Activated T-cell treated with anti-CD3 and anti-CD28 coated beads for 1 hour (primary cell): ENCODE measurements at places on chromosomes 12 and 14.

DNA sequence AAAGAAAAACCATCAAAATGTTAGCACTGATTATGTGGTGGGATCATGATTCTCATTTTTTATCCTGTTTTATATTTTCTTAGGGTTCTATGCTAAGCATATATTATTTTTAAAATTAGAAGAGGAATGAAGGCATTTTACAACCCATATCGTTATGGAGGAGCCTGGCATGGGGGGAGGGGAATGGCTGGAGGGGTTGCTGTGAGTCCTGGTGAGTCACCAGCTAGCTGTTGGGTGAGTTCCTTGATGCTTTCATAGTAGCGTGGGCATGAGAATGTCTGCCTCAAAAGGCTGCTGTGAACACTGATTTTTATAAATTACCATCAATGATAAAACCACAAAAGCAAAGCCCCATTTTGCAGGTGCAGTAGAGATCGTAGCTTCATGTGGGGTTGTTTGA, 46.9 kb downstream of the C14orf132 start:
- DNase-seq, result no peak

- DNase-seq, result no peak
Measured at GRCh38 chr14:89419973-89420482, 3.0 kb upstream of the FOXN3 start.

DNA sequence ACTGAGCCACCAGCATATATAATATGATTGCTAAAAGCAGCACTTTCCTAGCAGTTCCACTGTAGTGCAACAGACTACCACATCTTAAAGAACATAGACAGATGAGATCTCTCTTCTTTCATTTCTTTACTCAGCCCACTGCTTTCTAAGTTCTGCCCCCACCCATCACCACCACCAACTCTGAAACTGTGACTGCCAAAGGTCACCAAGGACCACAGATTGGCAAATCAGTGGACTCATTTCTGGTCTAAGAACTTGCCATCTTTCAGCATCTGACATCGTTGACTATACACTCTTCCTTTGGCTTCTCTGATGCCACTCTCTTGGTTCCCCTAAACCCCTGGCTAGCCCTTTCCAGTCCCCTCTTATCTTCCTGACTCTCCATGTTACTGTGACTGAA, 38.4 kb downstream of the IFNG start:
- DNase-seq, result no peak

DNA sequence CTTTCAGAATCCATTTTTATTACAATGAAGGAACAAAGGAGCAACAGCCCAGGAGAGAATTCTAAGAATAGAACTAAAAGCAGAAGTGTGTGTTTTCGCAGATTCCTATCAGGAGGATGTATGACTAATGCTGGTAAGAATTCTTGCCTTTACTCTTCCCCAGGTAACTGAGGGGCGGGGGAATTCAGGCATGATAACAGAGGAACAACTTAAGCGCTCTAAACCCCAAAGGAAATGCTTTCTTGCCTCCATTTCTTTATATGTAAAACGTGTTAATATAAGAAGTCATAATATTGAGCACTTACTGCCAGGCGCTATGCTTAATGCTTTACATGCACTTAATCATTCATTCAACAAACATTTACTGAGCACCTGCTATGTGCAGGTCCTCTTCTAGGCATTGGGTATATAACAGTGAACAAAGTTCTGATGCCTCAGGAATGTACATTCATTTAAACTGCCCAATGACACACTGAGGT, 4.5 kb downstream of the HCAR1 start:
- DNase-seq, result no peak

DNA sequence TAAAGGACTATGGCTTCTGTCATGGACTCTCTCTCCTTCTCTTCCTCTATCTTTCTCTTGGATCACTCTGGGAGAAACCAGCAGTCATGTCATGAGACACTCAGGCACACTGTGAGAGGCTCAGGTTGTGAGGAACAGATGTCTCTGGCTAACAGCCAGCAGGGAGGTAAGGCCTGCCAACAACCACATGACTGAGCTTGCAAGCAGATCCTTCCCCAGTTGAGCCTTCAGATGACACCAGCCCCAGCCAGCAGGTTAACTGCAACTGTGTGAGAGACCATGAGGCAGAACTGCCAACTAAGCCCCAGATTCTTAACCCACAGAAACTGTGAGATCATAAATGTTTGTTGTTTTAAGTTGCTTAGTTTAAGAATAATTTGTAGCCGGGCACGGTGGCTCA, 90.6 kb downstream of the VCPKMT start:
- DNase-seq, result no peak

GRCh38 chr14:101017209-101017608, 113.7 kb upstream of the RTL1 start:
- DNase-seq, result no peak

DNA sequence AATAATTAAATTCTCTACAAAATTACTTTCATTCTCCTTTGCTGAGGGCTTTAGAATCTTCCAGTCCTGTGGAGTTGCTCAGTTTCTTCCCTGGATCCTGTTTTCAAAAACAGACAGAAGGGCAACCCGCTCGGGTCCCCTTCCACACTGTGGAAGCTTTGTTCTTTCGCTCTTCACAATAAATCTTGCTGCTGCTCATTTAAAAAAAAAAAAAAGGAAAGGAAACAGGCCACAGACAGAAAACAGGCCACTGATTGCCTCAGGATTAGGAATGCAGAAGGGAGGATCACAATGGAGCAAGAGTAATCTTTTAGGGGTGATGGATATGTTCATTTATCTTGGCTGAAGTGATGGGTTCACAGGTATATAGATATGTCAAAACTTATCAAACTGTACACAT, 29.5 kb upstream of the HIGD1C start:
- no peak for DNase-seq

- DNase-seq, result no peak
Measured at GRCh38 chr12:45468751-45469615, 253.1 kb downstream of the ANO6 start.

DNA sequence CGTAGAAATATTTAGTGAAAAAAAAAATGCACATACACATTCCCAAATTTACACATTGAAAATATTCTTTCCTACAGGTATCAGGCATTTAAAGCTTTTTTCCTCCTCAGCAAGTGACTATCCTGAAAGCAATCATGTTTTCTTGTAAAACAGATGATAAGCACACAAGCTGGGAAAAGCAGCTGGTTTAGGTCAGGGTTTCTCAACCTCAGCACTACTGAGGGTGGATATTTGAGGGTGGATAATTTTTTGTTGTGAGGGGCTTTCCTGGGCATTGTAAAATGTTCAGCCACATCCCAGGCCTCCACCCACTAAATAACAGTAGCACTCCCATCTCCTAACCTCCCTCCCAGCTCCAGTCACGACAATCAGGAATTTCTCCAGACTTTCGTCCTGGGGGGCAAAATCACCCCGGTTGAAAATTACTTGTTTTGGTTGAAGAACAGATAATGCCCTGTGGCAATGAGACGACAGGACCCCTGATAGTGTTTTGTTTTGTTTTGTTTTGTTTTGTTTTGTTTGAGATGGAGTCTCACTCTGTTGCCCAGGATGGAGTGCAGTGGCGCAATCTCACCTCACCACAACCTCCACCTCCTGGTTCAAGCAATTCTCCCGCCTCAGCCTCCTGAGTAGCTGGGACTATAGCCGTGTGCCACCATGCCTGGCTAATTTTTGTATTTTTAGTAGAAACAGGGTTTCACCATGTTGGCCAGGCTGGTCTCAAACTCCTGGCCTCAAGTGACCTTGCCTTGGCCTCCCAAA, 15.0 kb upstream of the NT5DC3 start:
- DNase-seq, result no peak
